ENCODE measurements at places on chromosomes 13 and 19.

- DNase-seq: peak; percentile 61
Observed at GRCh38 chr19:17333611-17334413, 843 bp downstream of the ANO8 start.

- no peak for DNase-seq
Observed at GRCh38 chr19:51803519-51803918, 8.6 kb downstream of the FPR3 start.

- no peak for DNase-seq
Observed at GRCh38 chr13:76035711-76036110, 399.6 kb downstream of the LMO7 start.

- no peak for DNase-seq
Observed at GRCh38 chr13:105048677-105049076, 1486.8 kb downstream of the EFNB2 start.

DNA sequence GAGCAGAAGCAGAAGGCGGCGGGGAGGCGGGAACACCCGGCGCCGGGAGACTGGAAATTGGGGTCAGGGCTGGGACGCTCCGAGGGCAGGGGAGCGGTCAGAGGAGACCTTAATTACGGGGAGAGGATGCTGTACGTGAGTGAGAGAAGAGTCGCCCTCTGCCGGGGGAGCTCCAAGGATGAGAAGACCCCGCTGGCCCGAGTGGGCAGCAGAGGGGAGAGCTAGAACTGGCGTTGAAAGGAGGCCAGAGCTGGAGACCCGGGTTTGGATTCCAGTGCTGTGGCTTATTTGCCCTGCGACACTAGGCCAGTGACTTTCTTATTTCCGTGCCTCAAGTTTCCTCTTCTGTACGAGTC is 536 bp downstream of the FAM32A start:
- no peak for DNase-seq

DNA sequence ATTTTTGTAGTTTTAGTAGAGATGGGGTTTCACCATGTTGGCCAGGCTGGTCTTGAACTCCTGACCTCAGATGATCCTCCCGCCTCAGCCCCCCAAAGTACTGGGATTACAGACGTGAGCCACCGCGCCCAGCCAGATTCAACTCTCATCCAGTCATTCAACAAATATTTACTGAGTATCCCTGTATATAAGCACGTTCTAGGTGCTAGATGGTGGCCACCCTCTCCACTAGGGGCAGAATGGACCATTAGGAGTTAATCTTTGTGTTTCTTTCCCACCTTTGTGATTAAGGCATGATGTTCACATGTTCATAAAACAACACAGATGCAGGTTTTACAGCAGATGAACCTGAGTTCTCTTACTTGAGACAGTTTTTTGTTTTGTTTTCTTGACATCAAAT is 7.3 kb downstream of the SHKBP1 start:
- no peak for DNase-seq

GRCh38 chr13:103067751-103068555 is 1.7 kb upstream of the SLC10A2 start:
- no peak for DNase-seq

DNA sequence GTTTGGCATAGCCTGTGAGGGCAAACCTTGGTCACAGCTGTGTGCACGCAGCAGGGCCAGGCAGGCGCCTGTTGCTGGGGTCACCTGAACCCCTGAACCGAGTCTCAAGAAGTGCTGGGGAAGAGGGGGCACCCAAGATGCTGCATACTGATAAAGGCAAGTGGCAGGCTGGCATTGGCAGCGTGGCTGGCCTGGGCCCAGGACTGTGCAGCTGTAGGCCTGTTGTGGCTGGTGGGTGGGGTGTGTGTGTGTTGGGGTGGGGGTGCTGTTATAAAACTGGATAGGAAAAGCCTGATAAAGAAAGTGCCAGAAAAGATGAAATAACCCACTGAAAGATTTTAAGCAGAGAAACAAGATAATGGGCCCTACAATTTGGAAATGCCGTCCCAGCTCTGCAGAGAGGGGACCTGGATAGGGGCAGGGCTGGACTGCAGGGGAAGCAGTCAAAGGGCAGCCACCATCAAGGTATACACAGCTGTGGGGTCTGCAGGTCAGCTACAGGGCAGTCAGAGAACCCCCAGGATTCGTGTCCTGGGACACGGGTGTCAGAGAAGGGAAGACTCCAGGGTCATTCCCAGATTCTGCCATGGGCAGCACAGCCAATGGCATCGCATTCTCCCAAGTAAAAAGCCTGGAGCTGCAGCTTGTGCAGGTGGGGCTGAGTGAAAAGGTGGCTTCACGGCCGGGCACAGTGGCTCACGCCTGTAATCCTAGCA is 33.2 kb downstream of the CILP2 start:
- no peak for DNase-seq

GRCh38 chr13:73168953-73169401 is 110.2 kb downstream of the KLF5 start:
- peak; percentile 63 for DNase-seq

All from fibroblast of skin of left quadriceps (primary cell).